ENCODE measurements at places on chromosomes 2 and 18.

GRCh38 chr18:77567205-77567604 is 317.6 kb downstream of the GALR1 start:
- DNase-seq, result no peak

- DNase-seq, result no peak
These were observed 69.9 kb downstream of the CTAGE1 start for GRCh38 chr18:22347606-22348511.

DNA sequence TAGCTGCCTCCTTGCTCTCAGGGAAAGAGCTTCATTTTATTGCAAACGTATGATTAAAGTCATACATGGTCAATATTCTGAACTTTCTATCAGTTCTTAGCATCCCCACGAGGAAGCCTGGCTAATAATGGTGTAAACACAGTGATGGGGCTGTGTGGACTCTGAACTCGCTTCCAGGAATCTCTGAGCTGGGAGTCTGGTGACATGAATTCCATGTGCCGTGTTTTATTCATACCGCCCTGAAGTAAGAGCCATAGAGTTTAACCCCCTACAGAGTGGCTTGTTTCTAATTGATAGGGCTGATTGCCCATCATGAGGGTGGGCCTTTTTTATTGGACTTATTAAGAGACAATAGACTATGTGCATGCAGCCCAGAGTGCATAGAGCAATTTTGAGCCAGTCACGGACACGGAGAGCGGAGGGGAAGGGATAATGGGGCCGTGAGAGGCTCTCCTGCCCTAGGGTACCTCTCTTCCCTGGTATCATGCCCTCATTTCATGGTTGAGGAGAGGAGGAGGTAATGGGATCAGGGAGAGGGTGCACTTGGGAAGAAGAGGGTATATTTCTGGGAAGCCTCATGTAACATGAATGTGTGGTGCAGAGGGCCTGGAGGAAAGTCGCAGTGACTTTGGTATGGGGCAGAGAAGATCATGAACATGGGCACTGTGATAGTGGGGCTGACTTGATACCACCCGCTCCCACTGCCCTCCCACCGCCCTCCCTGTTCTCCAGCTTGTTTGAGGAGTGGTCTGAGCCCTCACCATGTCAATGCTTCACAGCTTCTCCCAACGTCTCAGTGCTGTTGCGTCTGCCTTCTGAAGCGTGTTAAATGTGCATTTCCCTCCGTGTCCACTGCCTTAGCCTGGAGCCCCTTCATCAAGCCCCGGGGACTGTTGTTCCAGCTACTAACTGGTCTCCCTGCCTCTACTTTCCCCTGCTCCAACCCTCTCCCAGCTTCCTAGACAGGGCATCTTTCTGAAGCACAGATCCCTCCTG is 73.2 kb downstream of the IL1R2 start:
- DNase-seq, result peak; percentile 39

DNA sequence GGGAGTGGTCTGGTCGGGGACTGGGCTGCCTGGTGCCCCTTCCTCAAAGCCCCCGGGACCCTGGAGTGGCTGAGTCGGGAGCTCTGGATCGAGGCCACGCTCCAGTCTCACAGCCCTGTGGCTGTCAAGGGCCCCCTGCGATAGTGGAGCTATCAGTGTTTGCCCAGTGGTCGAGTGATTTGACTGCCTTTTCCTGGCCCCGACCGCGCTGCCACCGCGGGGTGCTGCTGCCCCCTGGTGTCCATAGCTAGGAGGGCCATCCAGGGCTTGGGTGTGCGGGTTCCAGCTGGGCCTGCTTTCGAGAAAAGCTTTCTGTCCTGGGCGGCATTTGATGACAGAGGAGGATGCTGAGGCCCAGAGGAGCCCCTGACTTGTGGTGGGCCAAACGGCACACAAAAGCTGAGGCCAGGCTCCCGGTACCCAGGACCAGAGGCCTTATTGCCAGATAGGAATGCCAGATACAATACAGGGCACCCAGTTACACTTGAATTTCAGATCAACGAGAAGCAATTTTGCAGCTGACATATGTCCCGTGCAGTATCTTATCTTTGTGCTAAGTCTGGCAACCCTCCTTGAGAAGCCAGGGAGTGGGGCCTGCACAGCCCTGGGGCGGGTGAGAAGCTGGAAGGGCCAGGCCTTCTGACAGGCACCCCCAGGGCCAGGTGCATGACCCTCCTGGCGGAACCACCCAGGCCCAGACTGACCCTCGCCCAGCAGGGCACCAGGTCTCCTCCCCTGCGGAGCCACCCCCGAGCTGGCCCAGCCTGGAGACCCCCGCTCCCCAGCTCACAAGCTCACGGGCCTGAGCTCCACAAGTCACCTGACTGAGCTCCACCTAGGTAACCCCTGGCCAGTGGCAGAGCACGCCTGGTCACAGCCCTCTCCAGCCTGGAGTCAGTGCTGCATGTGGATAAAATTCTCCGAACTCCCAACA is 13.0 kb downstream of the ODC1 start:
- DNase-seq, result peak; percentile 49

DNA sequence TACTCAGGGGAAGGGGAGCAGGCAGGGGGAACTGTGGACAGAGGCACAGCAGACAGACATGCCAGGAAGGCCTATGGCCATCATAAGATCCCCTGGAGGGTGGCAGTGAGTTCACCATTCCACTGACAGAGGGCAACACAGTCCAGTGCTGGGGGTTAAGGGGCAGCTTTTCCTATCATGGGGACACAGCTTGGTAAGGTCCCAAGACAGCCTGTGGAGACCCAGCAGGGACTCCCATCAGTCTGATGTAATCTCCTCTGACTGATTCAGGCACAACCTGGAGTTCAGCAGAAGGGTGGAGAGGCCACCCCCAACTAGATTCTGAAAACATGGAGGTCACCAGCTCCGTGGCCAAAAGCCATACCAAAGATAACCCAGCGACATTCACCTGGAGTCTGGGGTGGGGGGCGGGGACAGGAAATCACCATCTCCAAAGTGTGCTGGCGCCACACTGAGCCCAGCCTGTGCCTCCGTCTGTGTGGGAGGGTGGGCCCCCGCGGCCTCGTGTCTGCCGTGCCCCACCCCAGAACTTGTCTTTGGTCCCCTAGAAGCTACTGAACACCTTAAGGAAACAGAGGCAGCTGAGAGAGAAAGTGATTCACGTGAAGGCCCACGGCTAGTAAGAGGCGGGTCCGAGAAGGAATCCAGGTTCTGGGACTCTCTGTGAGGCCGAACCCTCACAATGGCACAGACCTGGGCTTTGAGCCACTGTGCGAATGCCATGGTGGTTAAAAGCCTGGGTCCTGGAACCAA is 28.6 kb downstream of the DNMT3A start:
- DNase-seq, result no peak

DNA sequence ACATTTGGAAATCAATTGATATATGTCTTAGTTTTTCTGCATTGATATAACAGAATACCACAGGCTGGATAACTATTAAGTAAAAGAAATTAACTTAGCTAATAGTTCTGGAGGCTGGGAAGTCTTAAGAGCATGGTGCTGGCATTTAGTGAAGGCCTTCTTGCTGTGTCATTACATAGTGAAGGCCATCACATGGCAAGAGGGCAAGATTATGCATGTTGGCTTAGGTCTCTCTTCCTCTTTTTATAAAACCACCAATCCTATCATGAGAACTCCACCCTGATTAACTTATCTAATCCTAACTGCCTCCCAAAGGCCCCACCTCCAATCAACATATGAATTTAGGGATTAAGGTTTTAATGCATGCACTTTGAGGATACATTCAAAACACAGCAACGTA is 225.5 kb upstream of the VRK2 start:
- no peak for DNase-seq

- DNase-seq, result no peak
These were observed 1.1 kb upstream of the NAPG start for GRCh38 chr18:10524507-10525370.

- no peak for DNase-seq
These were observed 14.2 kb downstream of the ECEL1 start for GRCh38 chr2:232473467-232473890.

- no peak for DNase-seq
These were observed 53.5 kb downstream of the ATL2 start for GRCh38 chr2:38323623-38324022.

- peak; percentile 24 for DNase-seq
These were observed 31.7 kb upstream of the UBXN4 start for GRCh38 chr2:135709992-135710391.

DNA sequence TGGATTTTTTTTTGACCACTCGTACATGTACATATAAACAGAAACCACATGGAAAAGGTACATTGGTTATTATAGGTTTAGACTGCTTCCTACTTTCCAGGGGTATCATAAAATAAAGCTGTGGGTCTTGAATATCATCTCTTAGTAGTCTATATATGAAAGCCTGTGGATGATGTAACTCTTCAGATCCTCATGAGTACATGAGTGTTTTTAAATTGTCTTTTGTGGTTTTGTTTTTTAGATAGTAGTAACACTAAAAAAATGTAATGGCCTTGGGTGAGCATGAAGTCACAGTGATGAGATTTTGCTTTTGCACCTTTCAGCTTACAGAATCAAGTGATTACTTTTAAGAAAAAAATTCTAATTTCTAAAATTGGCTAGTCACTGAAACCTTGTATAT is 80.2 kb downstream of the RAB3GAP1 start:
- DNase-seq, result peak; percentile 15

DNA sequence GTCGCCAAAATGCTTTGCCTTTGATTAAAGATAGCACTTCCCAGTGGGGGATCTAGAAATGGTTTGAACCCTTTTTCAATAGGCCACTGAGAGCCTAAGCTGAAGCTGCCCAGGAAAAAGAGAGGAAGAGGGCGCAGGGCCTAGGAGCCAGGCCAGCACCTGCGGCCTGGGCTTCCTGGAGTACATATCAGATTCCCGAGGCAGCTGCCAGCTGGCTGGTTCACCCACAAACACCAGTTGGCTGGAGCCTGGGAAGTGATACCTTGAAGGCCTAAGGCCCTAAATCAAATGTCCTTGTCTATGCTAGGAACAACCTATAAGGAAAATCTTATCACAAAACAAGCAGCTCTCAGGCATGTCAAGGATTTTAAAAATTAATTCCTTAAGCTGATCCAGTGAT is 37.1 kb downstream of the ANKRD44 start:
- DNase-seq, result no peak

GRCh38 chr2:73986085-73986681 is 1.5 kb downstream of the TET3 start:
- no peak for DNase-seq

GRCh38 chr2:58056192-58056916 is 9.7 kb downstream of the VRK2 start:
- no peak for DNase-seq

DNA sequence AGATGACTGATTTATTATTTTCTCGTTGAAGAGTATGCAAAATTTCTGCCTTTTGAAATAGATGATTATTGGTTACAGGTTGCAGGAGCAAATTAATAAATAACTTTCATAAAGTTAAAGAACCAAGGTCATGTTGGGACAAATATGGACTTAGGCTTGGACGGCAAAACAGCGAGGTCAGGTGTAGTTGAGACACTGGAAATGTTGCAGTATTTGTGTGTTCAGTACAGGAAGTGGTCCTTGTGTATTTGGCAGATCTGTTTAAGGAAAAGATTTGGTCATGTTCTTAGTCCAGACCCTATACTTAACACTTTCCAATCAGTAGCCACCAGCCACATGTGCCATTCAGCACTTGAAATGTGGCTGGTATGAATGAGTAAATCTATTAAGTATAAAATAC is 486.5 kb downstream of the TDRD15 start:
- DNase-seq, result no peak

DNA sequence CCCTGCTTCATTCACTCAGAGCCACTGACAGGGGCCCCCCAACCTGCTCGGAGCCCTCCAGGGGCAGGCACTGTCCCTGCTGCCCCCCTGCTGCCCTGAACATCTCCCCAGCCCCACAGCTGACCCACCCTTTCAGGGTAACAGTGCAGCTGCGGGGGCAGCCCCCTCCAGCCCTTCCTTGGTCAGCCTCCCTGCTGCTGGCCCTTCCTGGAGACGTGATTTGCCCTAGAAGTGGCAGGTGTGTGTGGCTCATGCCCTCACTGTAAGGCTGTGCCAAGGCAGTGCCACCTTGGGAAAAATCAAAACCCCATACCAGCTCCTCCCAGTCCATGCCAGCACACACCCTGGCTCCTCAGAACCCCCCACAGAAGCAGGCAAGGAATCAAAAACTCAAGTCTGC is 184.2 kb upstream of the HDAC4 start:
- DNase-seq, result no peak

DNA sequence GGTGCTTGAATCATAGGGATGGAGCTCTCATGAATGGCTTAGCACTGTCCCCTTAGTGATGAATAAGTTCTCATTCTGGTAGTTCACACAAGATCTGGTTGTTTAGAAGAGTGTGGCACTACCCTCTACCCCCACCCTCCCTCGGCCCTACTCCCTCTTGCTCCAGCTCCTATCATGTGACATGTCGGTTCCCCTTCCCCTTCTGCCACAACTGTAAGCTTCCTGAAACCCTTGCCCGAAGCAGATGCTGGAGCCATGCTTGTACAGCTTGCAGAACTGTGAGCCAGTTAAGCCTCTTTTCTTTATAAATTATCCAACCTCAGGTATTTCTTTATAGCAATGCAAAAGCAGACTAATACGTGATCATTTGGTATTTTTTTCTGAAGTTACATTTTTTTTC is 1012.6 kb downstream of the BCL11A start:
- DNase-seq, result no peak

DNA sequence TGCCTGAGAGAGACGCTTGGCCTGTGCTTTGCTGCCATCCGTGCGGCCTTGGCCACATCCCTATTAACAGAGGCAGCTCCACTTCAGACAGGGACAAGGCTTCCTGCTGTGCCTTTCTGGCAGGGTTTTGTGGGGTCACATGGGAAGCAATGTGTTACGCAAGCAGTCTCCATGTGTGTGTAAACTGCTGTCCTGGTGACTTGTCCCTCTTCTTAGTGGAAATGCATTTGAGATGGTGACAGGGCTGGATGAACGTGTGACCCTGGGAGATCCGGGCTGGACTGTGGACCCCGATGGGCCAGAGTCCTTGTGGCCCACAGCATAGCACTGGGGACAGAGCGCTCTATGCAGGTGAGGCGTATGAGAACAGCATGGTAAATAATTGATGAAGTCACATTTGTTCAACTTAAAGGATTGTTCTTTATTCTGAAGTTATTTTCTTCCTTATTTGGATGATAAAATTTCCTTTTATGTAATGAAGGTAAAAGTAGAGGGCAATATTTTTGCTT is 23.2 kb downstream of the ASB1 start:
- peak; percentile 35 for DNase-seq

DNA sequence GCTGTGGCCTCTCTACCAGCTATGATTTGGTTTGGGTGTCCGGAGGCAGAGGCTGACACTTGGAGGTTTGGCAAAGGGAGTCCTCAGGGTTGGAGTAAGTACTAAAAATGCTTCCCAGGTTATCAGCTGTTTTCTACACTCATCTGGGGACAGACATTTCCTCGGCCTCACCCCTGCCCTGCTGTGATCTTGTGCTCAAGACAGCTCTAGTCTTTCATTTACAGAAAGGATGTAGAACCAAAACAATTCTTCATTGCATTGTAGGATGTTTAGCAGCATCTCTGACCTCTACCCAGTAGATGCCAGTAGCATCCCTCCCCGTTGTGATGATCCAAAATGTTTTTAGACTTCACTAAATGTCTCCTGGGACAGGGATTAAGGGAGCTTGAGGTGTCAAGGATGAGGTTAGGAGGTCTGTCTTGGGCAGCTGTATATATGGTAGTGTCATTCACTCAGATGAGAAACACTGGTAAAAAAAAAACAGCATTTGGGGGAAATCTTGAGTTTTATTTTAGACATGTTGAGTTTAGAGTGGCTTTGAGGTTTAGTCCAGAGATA is 26.6 kb downstream of the CD28 start:
- no peak for DNase-seq
